ENCODE measurements at places on chromosomes 3 and 15. TPM values are rescaled to one million over a fixed set of nuclear protein-coding genes. Genes with fewer than 3 reads are reported as not detected.
A peak's percentile ranks its signal among the peaks of the same experiment; 100 is the strongest.

- DNase-seq: no peak
Observed at GRCh38 chr3:40765884-40766283, 241.1 kb downstream of the ZNF621 start.

DNA sequence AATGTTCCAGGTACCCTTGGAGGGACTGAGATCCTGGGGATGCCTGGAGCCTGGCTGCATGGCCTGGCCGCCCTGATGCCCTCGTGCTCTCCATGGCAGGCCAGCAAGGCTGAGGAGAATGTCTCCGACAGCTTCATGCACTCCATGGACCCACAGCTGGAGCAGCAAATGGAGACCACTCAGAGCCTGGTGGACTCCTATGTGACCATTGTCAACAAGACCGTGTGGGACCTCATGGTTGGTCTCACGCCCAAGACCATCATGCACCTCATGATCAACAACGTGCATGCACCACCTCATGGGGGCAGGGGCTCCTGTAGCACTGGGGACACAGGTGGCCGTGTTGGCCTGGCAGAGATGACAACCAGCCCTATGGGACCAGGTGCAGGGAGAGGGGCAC lies 19.7 kb downstream of the GOLGA6A start:
- no peak for DNase-seq

- DNase-seq: peak; percentile 91
Observed at GRCh38 chr15:66803182-66803729, 101.2 kb downstream of the SMAD6 start.

- DNase-seq: no peak
Observed at GRCh38 chr3:165852191-165852590, 15.0 kb upstream of the BCHE start.

DNA sequence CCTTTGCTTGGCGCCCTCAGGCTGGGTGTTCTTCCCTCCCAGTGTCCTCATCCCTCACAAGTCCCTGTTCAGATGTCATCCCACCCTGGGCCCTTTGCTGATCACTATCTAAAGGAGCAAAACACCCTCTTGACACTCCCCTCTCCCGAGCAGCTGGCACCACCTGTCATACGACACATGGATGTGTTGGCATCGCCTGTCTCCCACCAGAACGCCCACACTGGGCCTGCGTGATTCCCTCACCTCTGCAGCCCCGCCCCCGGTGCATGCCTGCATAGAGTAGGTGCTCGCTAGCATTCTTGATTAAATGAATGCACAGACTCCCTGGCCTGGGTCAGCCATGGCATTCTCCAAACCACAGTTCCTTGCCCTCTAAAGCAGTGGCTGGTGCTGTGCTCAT lies 75.8 kb downstream of the DNAJB8 start:
- no peak for DNase-seq

DNA sequence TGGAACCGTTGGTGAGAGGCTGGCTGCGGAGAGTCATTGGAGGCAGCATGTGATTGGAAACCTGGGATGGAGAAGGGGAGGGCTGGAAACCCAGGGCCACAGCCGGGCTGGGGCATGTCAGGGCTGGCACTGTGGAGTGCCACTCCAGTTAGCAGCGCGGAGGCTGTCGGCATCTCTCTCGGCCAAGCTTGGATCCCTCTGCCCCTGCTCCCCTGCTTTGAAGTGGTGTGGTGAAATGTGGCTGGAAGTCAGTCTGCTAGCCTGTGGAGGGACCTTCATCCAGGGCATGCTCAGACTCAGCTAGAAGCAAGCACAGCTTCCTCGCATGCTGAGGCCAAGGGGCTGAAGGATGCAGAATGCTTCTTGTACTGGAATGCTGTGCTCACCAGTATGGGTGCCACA lies 13.5 kb downstream of the SLCO3A1 start:
- peak; percentile 59 for DNase-seq

GRCh38 chr15:89680282-89680873 lies 1.2 kb upstream of the PLIN1 start:
- DNase-seq: peak; percentile 47

- no peak for DNase-seq
Observed at GRCh38 chr3:136787349-136787748, 31.6 kb upstream of the SLC35G2 start.

GRCh38 chr3:177190756-177191681 lies 6.3 kb downstream of the TBL1XR1 start:
- DNase-seq: no peak

- peak; percentile 98 for DNase-seq
Observed at GRCh38 chr15:70097321-70098152, at the start of gene TLE3. TLE3 (minus strand) TSS chr15:70097917; CDS start chr15:70096798, 1,119 bp downstream.

Gene SERPINI2
- 0.04 TPM for polyA plus RNA-seq

Gene UROC1
- polyA plus RNA-seq: not detected

Gene TMEM158
- polyA plus RNA-seq: 0.48 TPM

Gene C3orf20
- not detected for polyA plus RNA-seq

Gene PEAK1
- polyA plus RNA-seq: 4.4 TPM
